ENCODE measurements at places on chromosomes 5 and 9.
A peak's percentile ranks its signal among the peaks of the same experiment; 100 is the strongest.

DNA sequence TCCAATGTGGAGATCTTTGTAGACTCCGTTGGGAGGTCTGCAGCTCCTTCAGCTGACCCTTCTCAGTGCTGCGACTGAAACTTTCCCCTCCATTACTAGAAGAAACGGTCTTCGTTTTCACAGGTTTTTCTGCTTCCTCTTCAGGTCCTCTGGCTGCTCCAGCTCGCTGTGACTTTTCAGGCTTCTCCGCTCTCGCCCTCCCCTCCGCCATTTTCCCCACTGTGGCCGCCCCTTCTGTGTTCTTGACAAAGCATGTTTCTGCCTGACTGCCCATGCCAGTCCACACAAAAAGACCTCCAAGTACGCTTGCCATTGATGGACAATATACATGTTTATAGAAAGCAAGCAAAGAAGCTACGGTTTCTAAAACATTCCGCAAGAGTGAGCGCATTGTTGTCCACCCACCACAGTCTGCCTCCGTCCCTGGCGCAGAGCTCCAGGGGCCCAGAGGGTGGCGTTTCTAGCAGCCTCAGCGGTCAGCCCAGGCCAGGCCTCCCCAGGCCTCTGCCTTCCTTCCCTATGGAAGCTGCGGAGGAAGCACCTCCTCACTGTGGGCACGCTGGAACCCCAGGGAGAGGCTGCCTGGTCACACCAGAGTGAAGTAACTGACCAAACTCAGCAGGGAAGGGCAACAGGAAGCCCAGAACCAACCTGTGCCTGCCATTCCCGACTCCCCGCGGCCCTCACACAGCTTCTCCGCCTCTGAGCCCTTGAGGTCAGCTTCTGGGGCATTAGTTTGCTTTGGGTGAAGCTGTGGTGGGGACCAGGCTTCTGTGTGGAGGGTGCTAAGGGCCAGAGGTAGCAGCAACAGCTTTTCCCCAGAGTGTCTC is 19.9 kb upstream of the S1PR3 start:
- no peak for DNase-seq

DNA sequence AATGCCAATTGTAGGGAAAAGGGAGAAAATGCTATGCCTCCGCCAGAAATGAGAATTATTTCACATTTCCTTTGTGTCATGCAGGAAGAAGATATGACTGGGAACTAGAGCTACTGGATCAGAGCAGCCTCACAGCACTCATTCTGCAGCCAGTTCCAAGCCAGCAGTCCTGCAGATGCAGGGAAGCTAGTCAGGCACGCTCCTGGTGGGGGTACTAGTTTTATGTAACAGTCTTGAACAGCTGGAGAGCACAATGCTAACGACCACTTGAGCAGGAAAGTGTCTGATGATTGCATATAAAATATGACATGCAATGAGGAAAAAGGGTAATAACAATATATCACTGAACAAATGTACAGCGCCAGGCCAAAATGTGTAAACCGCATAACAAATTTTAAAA is 21.7 kb downstream of the CDH10 start:
- DNase-seq, result no peak

DNA sequence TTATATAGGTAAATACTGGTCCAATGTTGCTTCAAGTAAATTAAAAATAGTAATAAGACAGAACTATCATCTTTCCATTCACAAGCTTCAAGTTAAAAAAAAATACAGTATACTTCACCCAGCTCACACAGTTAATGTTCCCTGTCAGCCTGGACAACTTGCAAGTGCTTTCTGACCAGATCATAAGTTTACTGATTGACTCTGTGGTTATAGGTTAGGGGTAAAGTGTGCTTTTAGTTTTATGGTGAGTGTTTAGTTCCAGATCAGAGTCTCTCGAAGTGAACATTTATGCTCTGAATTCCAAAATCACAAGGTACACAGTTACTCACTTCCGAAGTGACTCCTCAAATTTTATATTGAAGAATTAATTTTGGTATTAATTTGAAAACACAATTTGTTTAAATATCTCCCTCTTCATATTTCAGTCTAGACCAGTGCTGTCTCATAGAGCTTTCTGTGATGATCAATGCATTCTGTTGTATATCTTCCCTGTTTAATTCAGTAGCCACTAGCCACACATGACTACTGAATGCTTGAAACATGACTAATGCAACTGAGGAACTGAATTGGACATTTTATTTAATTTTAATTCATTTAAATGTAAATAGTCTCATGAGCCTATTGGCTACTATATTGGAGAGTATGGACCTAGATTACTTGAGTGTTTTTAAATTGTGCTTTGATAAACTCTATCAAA is 90.7 kb downstream of the MEF2C start:
- DNase-seq, result no peak

DNA sequence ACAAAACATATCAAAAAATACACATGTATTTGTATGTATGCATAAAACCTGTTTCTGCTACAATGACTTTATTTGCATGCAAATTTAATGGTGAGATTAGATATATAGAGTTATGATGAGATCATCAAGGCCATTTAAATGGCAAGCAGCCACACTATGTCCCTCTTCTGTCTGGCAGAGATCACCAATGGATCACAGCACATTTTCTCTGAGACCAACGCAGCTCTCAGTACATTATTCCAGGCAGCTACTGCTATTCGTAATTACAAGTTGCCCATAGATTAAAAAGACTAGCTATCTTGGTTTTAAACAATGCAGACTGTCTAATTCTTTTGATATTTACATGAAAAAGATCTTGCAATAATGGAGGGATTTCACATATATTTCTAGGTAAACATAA is 629.5 kb downstream of the PDE4D start:
- no peak for DNase-seq

DNA sequence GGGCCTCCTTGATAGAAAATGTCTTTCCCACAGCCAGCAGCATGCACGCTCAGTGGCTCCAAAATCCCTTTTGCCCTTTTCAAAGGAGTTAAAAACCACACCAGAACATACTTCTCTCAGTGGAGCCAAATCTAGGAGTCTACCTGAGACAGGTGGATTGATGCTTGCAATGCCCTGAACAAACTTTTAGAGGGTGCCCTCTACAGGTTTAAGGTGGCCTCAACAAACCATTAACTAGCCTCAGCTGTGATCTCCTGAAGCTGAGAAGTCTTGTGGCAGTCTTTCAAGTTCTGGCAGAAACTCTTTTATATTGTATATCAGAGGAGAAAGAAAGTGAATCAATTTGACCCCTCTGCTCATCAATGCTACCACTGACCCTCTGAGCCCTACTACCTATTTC is 125.4 kb downstream of the MED27 start:
- peak; percentile 13 for DNase-seq

GRCh38 chr5:173497685-173498084 is 118.8 kb downstream of the BOD1 start:
- DNase-seq, result no peak

- no peak for DNase-seq
Observed at GRCh38 chr9:121898856-121899255, 194.3 kb downstream of the TTLL11 start.

DNA sequence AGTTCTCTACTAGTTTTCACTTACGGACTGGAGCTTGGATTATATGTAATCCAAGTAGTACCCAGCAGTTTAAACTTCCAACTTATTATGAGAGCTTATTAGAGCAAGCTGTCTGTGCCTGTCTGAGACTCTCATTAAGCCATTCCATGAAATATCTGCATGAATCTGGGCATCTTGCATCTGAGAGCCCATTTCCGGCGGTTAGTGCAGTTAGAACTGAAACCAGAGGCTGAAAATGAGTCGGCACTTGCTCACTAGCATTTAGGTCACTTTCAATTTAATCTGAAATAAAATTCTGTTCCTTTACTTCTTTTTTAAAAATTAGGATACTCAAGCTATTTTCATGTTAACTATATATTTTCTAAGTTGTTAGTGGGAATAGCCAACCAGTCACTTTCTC is 102.2 kb downstream of the MEGF10 start:
- DNase-seq, result no peak

DNA sequence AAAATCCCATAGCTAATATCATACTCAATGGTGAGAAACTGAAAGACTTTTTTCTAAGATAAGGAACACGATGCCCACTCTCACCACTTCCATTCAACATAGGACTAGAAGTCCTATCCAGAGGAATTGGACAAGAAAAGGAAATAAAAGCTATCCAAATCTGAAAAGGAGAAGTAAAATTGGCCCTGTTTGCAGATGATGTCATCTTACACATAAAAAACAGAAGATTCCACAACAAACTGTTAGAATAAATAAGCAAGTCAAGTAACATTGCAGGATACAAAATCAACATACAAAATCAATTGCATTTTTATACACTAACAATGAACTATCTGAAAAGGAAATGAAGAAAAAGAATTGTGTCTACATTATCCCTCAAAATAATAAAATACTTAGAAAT is 308.0 kb downstream of the MCTP1 start:
- no peak for DNase-seq

GRCh38 chr5:175778951-175779503 is 92.4 kb upstream of the CPLX2 start:
- DNase-seq, result peak; percentile 97

GRCh38 chr9:121839726-121840500 is 188.5 kb downstream of the DAB2IP start:
- DNase-seq, result no peak

- DNase-seq, result no peak
Observed at GRCh38 chr5:92144824-92145223, 761.7 kb upstream of the ARRDC3 start.

DNA sequence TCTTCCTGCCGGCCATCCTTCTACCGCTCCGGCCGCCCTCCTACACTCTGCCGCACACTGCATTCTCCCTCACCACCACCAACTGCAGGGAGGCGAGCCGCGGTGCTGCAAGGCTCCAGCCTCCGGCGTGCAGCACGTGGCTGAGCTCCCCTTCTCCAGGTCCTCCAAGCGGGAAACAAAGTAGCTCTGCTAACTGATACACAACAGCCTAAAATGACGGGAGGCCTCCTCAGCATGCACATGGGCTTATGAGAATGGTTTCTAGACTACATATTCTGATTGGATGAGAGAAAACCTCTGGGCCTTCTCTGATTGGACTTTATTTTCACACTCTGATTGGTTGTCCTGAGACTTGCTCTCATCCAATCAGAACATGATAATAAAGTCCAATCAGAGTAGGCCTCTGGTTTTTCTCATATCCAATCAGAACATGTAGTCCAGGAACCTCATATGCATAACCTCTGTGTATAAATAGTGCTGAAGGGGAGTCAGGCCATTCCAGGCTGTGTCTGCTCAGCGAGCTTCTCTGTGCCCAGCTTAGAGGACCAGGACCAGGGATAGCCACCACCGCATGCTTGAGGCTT is 27.0 kb upstream of the ZNF354B start:
- DNase-seq, result no peak

GRCh38 chr5:127101935-127102334 is 28.6 kb upstream of the C5orf63 start:
- DNase-seq, result no peak

GRCh38 chr9:35675732-35676392 is 2.1 kb downstream of the CA9 start:
- no peak for DNase-seq

DNA sequence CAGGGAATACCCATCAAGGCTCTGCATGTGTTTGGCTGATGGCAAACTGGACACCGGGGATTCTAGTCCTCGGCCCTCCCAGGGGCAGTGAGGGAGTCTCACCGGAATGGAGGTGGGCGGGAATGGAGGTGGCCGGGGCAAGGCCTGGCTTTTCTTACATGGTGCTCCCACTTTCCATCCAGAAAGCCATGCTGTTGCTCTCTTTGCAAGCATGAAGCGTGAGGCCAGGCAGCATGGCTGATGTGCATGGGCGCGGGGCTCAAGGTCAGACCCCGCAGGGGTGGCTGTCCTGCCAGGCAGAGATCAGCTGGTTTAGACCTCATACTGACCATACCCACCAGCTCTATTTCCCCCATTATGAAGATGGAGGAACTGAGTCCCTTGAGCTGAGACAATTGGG is 108.0 kb upstream of the PHYKPL start:
- DNase-seq, result no peak

DNA sequence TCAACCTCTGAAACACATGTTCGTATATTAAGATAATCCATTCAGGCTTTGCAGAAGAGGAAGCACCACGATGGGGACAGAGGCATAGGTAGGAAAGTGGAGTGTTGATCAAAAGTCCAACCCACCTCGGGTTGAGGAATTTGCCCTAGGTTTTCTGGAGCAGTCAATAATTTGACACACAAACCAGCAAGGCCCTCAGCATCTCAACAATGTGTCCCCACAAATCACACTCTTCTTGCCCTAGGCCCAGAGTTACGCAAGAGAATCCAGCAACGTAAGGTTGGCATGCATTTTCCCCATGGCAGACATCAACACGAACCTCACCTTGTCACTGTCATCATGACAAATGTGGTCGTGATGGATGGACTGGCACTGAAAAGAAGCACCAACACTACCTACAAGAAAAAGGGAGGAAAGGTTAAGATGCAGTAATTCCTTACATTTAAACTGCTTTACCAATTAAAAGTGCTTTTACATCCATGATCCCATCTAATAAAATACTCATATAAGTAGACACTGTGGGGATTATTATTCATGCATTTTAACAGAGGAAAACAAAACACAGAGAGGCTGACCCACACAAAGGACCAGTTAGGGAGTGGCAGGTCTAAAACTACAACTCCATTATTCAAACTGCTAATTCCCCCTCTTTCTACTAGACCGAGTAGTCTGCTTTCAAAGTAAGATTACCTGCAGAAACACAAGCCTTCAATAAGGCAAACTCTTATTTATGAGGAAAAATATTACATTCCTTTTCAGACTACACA is 24.4 kb upstream of the RNF38 start:
- no peak for DNase-seq

DNA sequence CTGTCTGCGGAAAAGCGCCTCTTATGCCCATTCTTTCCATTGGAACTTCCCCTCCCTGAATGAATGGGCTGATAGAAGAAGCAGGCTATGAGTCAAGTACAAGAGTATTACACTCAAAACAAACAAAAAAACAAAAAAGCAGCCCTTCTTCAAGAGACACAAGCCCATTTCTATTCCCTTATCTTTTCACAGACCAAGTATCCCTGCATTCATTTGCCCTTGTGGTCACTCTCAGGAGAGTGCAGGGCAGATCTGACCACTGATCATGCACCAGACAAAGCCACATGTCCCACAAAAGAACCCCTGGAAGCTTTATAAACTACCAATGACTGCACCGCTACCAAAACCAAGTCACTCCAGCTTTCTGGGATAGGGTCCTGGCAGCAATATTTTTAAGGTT is 262.5 kb upstream of the TAS2R1 start:
- DNase-seq, result no peak

DNA sequence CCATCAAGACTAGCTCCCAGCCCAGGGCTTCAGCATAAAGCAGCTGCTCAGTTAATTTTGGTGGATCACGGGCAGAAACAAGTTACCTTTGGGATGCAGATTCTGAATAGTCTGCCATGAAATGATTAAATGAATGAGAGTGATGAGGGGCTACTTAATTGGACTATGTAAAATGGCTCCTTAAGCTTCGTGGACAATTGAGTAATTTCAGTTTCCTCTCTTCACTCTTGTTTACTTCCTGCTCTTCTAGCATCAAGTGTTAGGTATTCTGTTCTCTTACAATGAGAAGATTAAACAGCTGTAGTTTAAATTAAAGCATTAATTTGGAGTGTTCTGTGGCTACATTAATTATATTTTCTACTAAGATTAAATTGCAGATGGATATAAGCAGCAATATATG is 28.1 kb downstream of the PIK3R1 start:
- DNase-seq, result no peak
